Right ventricle myocardium superior (tissue), 1 donor: ENCODE measurements at places on chromosomes 1 and 21. TPM values are rescaled to one million over a fixed set of nuclear protein-coding genes. Genes with fewer than 3 reads are reported as not detected.

GRCh38 chr1:228141226-228142044 lies 1.4 kb downstream of the GUK1 start:
- peak; percentile 86 for DNase-seq

SAMD11 gene
- total RNA-seq, result 1.5 TPM

AMIGO1 gene
- total RNA-seq, result 19.3 TPM

GRCh38 chr1:29281571-29281970 lies 45.2 kb downstream of the PTPRU start:
- DNase-seq, result no peak

GRCh38 chr1:10236405-10237156 lies 26.2 kb downstream of the KIF1B start:
- no peak for DNase-seq

- DNase-seq, result no peak
These were observed 75.1 kb upstream of the COG2 start for GRCh38 chr1:230567221-230567575.
